KG1 (cell line): ENCODE measurements at places on chromosomes 2 and 18.

DNA sequence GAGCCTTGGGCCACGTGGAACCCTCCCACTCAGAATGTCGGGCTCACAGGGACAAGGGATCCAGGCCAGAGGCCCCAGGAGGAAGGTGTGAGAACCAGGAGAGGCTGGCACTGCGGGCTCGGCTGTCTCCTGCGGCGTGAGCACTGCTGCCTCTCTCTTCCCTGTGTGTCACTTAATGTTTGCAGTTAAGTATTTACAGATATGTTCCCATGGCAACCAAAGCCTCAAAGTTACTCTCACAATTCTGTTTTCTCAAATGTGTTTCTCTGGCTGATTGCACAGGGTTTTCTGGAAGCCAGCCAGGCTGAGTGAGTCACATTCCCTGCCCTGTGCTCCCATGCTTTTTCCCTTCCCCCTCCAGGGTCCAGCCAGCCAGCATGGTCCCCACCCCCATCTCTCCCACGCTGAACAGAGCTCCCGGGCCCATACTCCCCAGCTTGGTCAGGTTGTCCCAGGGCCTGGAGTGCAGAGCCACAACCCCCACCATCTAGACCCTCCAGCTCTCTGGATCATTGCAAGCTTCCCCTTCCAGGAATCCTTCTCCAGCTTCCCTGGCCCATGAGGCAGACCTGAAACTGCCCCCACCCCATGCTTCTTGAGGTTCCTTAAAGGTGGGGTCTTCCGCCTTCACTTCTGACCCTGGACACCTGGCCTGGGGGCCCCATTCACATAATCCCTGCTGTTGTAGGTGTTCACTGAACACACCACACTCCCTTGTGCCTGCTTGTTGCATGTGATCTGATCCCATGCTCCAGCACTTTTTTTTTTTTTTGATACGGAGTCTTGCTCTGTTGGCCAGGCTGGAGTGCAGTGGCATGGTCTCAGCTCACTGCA, 265.9 kb downstream of the CELF4 start:
- DNase-seq: no peak

- DNase-seq: no peak
These were observed 7.0 kb downstream of the ASTL start for GRCh38 chr2:96131152-96131812.

- DNase-seq: no peak
These were observed 201.4 kb downstream of the NYAP2 start for GRCh38 chr2:225600865-225601264.

DNA sequence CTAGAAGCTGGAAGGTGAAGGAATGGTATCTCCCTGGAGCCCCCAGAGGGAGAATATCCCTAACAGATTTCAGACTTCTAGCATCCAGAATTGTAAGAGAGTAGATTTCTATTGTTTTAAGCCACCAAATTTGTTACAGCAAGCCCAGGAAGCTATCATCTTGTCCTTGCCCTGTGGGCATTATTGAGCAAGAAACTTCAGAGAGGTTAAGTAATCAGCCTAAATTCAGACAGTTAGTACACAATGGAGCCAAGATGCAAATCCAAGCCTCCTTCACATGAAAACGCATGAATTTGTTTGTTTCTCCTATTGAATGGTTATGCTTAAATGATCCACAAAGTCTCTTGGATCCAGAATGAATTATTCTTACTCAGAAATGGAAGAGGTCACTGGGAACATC, 55.2 kb upstream of the TRIB2 start:
- DNase-seq: no peak

DNA sequence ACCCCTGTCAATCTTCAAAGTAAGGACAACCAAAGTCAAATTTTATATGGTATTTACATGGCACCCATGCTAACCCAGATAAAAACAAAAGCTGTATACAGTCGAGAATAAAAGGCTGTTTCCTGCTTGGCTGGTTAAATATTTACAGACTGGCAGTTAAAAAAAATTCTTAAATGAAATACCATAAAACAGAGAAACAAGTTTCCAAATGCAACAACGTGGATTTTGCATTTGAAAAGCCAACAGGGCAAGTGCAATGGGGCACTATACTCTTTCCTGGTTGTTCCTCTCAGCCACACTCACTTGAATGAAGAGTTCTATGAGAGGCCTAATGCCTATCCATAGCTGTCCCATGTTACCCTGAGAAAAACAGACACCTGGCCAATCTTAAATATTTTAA, 6.1 kb upstream of the NR4A2 start:
- DNase-seq: no peak

- no peak for DNase-seq
These were observed 804.4 kb upstream of the CELF4 start for GRCh38 chr18:38369772-38370690.

DNA sequence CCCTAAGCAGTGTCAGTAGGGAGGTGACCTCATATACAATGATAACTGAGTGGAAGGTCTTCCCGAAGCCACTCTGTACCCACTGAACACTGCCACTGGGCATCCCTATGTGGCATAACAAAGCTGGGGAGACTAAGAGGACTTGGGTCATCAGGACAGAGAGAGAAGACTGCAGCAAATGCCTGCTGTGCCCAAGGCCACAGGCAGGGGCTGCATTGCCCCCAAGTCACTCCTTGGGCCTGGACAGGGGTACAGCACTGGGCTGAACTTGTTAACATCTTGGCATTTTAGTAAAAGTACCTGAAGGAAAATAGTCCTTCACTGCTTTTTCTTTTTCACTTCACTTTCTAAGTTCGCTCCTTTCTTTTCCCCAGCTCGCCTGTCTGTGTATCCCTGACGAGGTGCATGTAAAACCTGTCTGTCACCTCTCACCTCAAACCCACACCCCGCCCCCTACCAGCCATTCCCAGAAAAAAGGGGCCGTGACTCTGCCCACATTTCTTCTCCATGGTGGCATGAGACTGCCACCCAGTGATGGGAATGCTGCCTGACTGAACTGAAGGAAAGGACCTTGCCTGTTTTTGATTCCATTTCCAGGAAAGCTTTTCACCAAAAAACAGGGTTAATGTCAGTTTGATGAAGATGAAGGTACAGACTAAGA, 62.9 kb downstream of the MTHFD2 start:
- DNase-seq: no peak

DNA sequence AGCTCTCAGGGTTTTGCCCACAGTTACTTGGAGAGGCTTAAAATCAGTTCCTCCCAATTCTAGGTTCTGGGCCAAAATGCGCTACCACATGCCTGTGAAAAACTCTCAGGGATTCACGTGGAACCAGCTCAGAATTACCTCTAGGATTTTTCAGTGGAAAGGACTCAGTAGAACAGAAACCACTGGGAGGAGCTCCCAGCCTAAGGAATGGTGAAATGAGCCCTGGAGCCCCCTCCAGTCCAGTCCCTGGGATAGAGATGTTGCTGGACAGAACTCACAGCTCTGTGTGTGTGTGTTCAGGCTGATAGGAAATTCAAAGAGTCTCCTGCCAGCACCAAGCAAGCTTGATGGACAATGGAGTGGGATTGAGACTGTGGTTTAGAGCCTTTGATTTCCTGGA, 21.1 kb upstream of the SLC9A4 start:
- no peak for DNase-seq

GRCh38 chr2:233047206-233047605, 12.9 kb upstream of the INPP5D start:
- no peak for DNase-seq

GRCh38 chr18:56907771-56908170, 239.1 kb upstream of the BOD1L2 start:
- no peak for DNase-seq

GRCh38 chr2:240353086-240353798, 82.2 kb upstream of the GPC1 start:
- no peak for DNase-seq

- DNase-seq: no peak
These were observed 96.5 kb downstream of the PTPRM start for GRCh38 chr18:7663366-7664312.

- DNase-seq: no peak
These were observed 4.4 kb downstream of the NFATC1 start for GRCh38 chr18:79400091-79400590.

GRCh38 chr2:162908567-162908966, 70.0 kb upstream of the KCNH7 start:
- no peak for DNase-seq

DNA sequence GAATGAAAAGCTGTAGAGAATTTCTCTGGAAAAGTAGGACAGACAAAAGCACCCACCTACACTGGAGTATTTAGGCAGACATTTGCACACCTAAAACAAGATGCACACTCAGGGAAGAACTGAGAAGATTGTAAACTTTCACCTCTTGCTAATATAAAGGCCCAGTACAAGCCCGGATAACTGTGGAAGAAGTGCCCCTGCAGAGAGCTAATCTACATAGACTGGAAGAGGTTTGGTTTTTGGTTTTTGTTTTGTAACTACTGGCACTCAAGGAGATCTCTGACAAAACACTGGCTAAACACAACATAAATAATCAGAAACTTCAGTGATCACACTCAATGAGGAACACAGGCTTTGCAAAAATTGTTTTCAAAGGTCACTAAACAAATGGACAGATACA, 782.2 kb upstream of the SLC8A1 start:
- DNase-seq: no peak

DNA sequence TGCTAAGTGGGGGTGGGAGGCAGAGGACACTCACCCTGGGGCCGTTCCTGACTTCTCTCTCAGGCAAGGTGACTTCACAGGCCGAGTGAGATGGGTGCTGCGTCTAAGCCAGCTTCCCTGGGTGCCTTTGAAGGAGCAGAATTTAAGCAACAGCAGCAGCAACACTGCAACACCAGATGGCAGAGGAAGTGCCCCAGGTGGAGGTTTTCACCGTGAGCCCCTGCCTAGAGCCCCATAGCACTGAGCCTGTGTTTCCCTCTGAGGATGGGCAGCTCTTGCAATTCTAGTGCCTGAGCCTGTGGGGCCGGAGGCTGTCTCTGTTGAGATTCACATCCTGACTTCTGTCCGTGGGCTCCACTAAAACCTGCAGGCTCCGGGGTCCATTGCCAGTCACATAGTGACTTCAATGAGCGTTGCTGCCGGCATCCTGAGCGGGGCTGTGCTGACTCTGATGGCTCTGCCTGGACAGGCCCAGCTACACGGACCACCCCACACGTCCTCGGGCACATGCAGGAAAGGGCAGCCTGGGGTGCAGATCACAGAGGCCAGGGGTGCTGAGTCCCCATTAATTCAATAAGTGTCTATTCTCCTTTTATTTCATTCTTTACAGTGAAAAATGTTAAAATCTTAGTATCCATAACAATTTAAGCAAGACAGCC, 218.8 kb downstream of the SNTG2 start:
- no peak for DNase-seq

- no peak for DNase-seq
These were observed 288.8 kb upstream of the HS6ST1 start for GRCh38 chr2:128607440-128607839.

DNA sequence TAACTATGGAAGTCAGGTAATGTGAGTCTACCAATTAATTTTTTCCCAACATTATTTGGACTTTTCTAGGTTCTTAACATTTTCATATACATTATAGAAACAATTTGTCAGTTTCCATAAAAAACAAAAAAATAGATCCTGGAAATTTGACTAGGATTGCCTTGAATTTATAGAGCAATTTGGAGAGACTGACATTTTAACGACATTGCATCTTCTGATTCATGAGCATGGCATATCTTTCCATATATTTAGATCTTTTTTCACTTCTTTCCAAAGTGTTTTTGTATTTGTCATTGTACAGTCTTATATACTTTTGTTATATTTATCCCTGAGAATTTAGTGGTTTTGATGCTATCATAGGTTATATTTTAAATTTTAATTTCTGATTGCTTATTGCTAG, 42.0 kb downstream of the ANKRD12 start:
- no peak for DNase-seq

GRCh38 chr2:153532140-153532539, 53.6 kb upstream of the RPRM start:
- no peak for DNase-seq
